Activated CD4-positive, alpha-beta T cell treated with anti-CD3 and anti-CD28 coated beads, Interleukin-2, amount 10 ng/mL, durations not matched to agents 24 days and 14 days (primary cell): ENCODE measurements at places on chromosomes 12 and 14.

- DNase-seq: peak; percentile 83
Observed at GRCh38 chr12:51926718-51927117, 19.4 kb downstream of the ACVRL1 start.

DNA sequence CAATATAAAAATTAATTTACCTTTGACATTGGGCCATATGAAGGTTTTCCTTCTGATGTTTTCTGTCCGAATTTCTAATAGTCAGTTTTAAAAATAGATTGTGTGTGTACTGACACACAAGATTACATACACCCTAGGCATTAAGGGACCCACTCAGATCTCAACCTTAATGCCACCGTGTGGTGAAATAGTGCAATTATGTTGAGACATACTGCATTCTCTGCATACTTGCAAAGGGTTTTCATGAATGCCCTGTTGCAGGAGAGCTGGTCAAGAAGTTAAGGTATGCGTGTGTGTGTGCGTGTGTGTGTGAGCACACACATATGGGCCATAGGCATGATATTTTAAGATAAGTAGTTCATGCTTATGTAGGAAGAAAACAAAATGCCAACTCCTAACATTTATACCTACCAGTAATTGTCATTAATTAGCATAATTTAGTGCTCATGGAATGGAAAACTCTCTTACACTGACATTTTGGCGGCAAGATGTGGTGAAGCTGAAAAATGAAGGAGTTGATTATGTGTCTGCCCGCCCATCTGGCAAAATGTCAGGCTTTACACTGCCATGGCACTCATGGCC, 58.8 kb downstream of the PIK3C2G start:
- DNase-seq: no peak

DNA sequence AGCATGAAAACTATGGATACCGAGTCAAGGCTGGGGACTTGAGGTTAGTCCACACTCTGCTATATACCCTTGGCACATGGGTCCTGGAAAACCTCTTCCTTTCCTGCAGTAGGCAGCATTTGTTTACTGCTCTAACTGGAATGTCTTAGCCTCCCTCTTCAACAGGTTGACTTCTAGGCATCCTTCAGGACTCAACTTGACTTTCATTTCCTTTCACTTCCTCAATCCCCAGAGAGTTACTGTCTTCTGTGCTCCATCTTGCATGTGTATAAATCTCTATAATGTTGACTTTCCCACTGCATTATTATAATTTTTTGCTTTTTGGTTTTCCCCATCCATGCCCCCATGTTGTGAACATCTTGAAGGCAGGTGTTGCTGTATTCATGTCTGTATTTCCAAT, 107.9 kb downstream of the VRK1 start:
- no peak for DNase-seq

GRCh38 chr12:116278667-116279066, 1.2 kb upstream of the MED13L start:
- DNase-seq: peak; percentile 54

GRCh38 chr12:38772437-38772836, 133.0 kb downstream of the CPNE8 start:
- no peak for DNase-seq
